ENCODE measurements at places on chromosomes 5 and 9.

DNA sequence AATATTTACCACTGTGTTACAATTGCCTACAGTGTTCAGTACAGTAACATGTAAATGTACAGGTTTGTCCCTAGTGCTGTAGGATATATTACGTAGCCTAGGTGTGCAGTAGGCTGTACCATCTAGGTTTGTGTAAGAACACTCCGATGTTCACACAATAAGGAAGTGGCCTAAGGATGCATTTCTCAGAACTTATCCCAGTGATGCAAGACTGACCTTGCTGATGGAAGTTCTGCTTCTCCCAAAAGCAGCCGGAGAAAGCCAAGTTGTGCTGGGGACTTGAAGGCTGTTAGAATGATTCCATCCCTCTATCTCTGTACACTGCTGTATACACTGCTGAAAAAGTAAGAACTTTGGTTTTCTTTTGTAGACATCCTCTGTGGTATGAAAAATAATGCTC, 21.6 kb downstream of the NEUROG1 start:
- no peak for DNase-seq

GRCh38 chr5:14880688-14881087, 9.1 kb upstream of the ANKH start:
- no peak for DNase-seq

GRCh38 chr5:44365345-44365744, 23.9 kb downstream of the FGF10 start:
- no peak for DNase-seq

DNA sequence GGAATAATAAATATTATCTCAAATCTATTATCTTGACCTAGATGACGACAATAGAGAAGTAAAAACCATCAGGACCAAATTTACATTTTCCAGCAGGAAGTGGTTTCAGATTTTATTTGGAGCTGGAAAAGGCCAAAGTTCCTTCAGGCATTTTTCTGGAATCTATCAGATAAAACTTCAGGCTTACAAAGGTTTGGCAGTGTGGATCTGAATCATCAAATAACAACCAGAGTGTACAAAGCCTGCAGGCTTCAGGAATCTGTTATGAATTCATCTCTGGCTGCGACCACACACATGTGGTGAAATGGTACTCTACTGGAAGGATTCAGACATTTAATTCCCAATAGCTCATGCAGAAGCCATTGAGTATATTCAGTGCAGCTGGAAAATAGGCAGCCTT, 726.4 kb upstream of the GRAMD2B start:
- no peak for DNase-seq

GRCh38 chr5:39106322-39106721, 32.1 kb upstream of the RICTOR start:
- no peak for DNase-seq

- DNase-seq: no peak
Measured at GRCh38 chr9:38362852-38363588, 29.5 kb upstream of the ALDH1B1 start.
